ENCODE measurements at places on chromosomes 7 and 10.

GRCh38 chr7:13107291-13107690 lies 419.9 kb downstream of the ARL4A start:
- DNase-seq, result no peak

DNA sequence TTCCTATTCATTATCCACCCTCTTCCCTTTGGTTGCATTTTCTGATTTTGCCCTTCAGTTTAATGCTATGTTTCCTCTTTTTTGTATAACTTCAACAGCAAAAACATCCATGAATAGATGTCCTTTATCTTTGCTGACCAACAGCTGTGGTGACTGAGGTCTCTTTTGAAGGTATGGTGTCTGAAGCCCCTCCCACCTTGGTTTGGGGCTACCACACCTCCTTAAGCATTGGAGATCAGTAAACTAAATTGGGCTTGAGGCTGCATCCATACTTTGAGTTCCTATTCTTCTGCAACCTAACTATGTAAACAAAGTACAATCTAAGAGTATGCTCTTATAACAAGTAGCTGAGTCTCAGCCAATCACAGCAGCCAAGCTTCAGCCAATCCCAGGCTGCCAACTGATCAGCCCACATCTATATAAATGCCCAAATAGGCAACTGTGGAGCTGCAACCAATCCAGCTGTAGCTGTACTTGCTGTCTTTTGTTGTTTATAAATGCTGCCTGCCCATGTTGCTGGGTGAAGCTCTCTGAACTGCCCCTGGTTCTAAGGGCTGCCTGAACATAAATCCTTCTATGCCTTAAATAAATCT lies 69.4 kb upstream of the PDLIM1 start:
- DNase-seq, result no peak

GRCh38 chr7:133429371-133429770 lies 176.5 kb downstream of the EXOC4 start:
- no peak for DNase-seq

GRCh38 chr10:28127881-28128280 lies 129.0 kb upstream of the ODAD2 start:
- DNase-seq, result no peak

DNA sequence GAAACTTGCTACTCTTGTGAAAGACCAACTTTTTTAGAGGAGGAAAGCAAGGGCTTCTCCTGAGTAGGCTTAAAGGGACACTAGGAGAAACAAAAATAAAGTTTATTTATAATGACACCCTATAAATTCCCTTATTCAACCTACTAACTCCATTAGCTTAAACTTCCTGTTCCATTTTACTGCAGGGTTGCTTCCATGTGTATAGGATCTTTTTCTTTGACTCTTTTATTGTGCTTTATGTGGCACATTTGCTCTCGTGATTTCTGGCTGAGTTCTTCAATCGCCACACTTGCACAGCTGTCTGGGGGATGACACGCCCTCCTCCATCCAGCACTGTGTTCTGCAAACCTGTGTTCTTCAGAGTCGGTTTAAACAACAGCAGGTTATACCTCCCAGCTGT lies 225.7 kb upstream of the NPVF start:
- no peak for DNase-seq

DNA sequence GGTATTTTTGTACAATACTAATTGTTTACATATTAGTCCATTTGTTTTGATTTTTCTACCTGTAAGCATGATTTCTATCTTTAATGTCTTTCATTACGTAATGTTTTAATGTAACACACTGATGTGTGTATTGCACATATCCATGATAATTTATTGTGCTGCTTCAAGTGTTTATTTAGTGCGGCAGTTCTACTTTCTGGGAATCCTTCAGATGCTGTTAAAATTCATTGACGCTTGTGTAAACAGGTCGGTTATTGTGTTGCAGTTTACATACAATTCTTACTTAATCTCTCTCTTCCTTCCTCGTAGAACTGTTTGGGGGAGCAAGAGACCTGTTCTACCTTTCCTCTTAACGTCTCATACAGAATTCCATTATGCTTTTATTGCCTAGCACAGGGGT lies 6.9 kb downstream of the TMEM60 start:
- DNase-seq, result no peak

DNA sequence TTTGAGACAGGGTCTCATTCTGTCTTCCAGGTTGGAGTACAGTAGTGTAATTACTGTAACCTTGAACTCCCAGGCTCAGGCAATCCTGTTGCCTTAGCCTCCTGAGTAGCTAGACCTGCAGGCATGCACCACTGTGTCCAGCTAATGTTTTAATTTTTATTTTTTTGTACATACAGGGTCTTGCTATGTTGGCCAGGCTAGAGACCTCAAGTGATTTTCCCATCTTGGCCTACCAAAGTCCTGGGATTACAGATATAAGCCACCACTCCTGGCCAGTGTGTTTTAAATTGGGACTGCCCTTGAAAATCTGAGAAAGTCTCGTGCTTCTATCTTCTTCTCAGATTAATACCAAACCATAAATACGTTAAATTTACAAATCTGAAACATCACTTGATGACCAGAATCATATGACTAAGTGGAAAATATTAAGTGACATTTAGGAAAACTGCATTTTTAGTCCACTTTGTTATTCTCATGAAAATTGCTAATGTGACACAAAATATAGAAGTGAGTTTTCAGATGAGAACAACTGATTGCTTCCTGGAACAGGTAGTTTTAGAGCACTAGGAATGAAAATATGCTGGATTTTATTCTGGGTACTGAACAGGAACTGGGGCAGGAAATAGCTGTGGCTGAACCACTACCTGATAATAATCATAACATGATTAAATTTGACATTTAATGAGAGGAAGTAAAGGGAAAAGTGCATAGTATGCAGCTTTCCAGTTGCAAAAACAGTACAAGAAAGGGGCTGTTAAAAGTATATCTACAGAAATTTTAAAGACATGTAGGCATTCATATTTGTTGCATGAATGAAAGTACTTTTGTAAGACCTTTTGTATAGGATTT lies 4.2 kb downstream of the PHTF2 start:
- DNase-seq, result no peak

DNA sequence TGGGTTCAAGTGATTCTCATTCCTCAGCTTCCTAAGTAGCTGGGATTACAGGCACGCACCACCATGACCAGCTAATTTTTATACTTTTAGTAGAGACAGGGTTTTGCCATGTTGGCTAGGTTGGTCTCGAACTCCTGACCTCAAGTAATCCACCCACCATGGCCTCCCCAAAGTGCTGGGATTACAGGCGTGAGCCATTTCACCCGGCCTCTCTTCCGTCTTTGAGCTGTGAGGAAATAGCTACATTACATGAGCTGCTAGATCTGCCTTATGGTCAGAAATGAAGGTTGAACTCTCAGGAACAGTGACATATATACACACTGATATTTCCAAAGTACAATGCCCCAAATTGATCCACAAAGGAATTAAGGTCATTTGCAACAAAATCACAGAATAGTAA lies 2.4 kb downstream of the BLVRA start:
- DNase-seq, result no peak

- DNase-seq, result no peak
Measured at GRCh38 chr10:16965344-16965616, 148.1 kb upstream of the RSU1 start.

DNA sequence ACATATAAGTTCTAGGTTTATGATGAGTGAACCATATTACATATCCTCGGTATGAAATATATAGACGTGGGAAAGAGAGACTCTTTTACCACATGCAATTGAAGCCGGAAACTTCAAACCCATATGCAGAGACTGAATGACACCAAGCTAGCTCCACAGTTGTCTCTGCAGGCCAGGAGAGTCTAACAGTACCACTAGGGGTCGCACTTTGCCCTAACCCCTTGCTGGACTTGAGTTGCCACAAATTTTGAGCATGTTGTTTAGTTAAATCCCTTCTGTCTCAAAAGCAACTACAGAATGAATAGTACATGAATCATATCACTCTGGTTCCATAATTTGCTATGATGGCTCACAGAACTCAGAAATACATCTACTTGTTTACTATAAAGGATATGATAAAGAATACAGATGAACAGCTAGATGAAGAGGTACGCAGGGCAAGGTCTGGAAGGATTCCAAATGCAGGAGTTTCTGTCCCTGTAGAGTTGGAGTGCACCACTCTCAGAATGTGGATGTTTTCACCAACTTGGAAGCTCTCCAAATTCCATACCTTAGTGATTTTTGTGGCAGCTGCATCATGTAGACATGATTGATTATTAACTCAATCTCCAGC lies 112.4 kb upstream of the YAE1 start:
- no peak for DNase-seq

DNA sequence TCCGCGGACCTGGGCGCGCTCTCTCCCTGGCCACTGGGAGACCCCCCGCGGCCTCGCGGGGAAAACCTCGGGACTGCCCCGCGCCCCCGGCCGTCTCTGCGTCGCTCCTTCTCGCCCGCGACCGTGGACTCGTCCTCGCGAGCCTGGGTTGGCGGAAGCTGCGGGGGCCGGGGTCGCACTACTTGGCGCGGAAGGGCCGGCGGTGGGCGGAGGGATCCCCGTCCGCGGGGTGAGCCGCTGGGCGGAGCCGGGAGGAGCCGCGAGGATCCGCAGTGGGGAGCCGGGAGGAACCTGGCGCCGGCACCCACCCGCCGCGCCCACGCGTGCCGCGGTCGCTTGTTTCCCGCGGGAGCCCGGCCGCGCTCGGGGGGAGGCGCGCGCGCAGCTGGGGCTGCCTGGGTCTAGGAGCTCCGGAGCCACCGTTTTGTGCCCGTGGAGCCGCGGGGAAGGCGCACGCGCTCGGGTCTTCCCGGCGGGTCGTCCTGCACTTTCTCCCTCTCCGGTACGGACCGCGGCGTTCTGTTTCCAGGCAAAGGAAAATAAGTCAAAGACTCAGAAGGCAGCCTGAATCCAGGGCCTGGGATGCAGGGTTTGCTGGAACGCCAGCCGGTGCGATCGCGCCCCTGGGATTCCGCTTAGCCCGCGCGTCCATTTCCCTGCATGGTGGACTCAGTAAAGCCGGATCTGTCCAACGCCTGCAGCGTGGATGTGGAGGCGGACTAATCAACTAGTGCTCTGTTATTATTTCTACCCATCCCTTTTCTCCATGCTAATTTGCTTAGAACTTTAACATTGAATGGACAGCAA lies 28.7 kb upstream of the KMT2C start:
- DNase-seq, result peak; percentile 92

- no peak for DNase-seq
Measured at GRCh38 chr7:69534461-69535041, 63.7 kb upstream of the AUTS2 start.

GRCh38 chr10:131511391-131511790 lies 199.9 kb upstream of the TCERG1L start:
- DNase-seq, result no peak

GRCh38 chr10:12941966-12942365 lies 59.5 kb downstream of the CCDC3 start:
- DNase-seq, result no peak

GRCh38 chr10:8230902-8231301 lies 176.4 kb downstream of the GATA3 start:
- no peak for DNase-seq

- peak; percentile 82 for DNase-seq
Measured at GRCh38 chr10:121596689-121597503, 1.3 kb downstream of the FGFR2 start.

DNA sequence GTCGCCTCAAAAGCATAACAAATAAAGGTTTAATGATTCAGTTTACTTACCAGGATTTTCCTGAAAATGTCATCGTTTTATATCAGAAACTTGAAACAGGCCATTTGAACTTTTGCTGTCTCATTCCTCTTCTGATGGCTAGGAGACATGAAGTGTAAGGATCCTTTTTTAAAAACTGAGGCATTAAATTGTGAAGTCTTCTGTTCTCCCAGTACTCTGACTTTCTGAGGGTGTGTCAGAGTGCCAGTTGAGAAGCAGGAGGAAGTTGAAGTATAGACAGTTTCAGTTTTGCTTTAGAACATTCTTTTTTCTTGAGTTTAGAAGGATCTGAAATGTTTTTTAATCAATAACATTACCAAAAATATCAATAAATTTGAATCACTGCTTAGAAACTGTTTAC lies at the start of gene SAMD9L:
SAMD9L (minus strand) TSS at position 242 of the 400 bp plus-strand sequence. CDS start 12,414 bp downstream, outside the sequence.
- no peak for DNase-seq

- no peak for DNase-seq
Measured at GRCh38 chr7:132125096-132125495, 451.2 kb downstream of the PLXNA4 start.

DNA sequence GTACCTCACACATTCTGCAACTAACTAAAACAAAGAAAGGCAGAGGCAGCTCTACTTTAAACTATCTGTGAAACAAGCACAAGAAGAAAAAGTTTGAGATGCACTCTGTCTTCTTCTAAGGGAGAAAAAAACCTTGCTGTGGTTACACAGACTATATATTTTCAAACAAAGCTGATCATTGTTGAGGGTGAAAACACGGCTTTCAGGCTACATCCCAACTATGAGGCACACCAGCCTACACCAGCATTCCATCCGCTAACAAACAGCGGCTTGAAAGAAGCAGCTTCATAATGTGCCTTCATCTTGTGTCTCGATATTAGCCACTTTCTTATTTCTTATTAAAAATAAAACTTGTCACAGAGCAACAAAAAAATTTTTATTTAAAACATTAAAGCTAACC lies 79.1 kb downstream of the USP6NL start:
- no peak for DNase-seq

DNA sequence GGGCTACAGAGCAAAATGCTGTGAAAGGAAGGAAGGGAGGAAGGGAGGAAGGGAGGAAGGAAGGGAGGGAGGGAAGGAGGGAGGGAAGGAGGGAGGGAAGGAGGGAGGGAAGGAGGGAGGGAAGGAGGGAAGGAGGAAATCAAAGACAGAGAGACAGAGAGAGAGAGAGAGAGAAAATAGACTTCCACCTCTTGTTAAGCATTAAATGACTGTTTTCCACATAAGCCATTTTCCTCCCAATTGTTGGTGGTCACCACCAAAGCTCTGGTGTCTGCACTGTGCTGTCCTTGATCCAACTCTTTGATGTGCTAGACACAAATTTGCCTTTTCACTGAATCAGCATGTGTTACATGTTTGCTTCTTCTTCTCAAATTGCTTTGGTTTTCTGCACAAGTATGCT lies 90.7 kb upstream of the INHBA start:
- no peak for DNase-seq

DNA sequence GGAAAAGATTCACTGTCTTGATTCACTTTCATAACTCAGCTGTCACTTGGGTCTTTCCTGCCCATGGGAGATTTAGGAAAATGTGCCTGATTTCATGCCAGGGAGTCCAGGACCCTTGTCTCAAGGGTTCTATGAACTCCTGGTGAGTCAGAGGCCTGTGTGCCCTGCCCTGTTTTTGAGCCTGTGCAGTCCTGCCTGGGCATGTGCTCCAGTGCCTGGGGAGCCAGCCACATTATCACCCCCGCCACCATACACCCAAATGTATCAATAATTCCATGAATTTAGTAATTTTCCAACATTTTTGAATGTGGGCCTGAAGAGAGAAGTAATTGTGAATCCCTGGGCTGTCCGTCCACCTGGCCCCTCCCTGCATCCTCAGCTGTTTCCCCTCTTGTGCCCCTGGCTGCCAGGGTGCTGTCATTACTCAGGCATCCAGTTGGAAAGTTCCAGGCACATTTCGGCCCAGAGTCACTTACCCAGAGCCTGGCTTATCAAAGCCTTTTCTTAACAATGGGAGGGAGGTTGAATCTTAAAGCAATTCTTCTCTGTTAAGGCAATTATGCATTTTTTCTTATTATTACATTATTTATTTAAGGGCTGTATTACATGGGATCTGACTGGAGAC lies 287.8 kb upstream of the CDC14C start:
- peak; percentile 12 for DNase-seq

Measured in right cardiac atrium (tissue), 5 donors.